HFFc6 (cell line): ENCODE measurements at places on chromosomes 12 and 14.
A peak's percentile ranks its signal among the peaks of the same experiment; 100 is the strongest.

GRCh38 chr12:15928346-15928745 lies 17.2 kb downstream of the DERA start:
- peak; percentile 67 for DNase-seq

- DNase-seq, result no peak
Observed at GRCh38 chr14:36755756-36756155, 94.1 kb downstream of the PAX9 start.

DNA sequence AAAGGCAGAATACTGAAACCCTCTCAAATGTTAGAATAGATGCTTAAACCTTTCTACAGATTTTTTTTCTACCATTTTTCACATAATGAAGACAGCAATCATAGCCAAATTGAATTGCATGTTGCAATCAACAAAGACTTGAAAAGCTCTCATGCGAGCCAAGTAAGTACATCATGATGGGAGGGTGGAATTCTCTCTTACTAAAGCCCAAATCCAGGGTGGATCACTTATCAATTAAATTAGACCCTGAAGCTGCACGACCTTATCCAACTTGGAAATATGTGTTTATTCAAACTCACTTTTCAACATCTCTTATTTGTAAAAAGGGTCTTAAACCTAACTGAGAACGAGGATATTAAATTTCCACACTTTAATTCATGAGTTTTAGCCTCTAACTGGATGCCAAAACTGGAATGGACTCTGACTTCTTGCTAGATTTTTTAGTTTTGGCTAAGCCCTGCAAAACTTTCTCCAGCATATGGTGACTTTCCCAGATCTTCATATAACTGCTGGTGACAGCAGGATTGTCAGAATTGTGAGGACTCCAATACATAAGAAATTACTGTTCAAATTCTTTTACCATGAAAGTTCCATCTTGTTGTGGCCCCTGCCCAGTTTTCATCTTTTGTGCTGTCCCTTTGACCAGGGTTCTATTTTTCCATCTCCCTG lies 53.6 kb downstream of the HECTD4 start:
- no peak for DNase-seq

GRCh38 chr14:91484186-91484585 lies 25.9 kb downstream of the PPP4R3A start:
- no peak for DNase-seq

DNA sequence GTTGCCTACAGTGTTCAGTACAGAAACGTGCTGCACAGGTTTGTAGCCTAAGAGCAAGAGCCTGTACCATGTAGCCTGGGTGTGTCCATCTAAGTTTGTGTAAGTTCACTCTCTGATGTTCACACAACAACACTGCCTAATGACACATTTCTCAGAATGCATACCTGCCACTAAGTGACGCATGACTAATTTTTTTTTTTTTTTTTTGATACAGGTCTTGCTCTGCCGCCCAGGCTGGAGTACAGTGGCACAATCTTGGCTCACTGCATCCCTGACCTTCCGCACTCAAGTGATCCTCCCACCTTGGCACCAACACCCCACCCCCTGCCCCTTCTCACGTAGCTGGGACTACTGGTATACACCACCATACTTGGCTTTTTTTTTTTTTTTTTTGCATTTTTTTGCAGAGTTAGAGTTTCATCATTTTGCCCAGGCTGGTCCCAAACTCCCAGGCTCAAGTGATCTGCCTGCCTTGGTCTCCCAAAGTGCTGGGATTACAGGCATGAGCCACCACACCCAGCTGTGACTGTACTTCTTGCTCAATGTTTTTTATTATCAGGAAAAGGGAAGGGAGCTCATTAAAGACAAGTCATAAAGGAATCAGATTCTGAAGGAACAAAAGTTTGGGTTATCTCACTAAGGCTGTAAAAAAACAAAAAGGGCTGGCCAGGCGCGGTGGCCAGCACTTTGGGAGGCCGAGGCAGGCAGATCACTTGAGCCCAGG lies 10.0 kb upstream of the CDC42BPB start:
- DNase-seq, result peak; percentile 74

- no peak for DNase-seq
Observed at GRCh38 chr12:8584004-8584403, 28.7 kb downstream of the AICDA start.

GRCh38 chr12:81558031-81558430 lies 201.1 kb downstream of the PPFIA2 start:
- DNase-seq, result no peak

GRCh38 chr12:48118284-48118871 lies 786 bp upstream of the PFKM start:
- no peak for DNase-seq
